ENCODE measurements at places on chromosomes 11 and 22.

- no peak for DNase-seq
Observed at GRCh38 chr11:494761-495536, 12.1 kb downstream of the RNH1 start.

GRCh38 chr11:65574109-65574810 is 1.6 kb upstream of the EHBP1L1 start:
- peak; percentile 87 for DNase-seq

DNA sequence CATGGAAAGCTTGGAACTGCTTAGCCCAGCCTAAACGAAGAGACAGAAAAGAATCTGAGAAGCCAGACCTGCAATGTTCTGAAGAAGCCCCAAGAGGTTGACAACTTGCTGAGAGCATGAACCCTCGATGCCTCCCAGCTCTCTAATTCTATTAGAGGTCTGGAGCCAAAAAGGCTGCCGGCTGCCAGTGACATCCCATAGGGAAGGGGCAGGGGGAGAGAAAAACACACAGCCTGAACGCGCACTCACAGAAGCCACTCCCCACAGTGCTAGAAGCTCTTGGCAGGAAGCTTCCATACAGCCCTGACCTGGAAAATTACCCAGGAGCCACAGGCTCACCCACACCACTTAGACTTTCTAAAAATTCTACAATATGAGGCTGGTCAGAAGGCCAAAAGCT is 18.3 kb downstream of the POLDIP3 start:
- DNase-seq, result no peak

DNA sequence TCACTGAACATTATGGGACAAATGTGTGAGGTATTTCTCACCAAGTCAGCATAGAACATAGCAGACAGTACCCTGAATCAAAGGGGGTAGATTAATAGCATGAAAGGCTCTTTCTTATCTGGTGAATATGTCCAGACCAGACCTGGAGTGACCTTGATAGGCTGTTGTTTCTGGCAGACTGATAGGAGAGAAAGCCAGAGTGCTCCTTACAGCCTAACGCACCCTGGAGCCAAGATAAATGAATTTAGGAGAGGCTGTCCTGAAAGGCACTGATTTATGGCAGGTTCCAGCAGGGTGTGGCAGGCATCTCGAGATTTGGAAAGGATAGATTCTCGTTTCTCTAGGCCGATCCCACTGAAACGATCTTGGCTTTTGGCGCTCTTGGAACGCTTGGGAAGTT is 204.6 kb downstream of the DBX1 start:
- DNase-seq, result no peak

- no peak for DNase-seq
Observed at GRCh38 chr22:29073618-29074275, 912 bp downstream of the KREMEN1 start.

DNA sequence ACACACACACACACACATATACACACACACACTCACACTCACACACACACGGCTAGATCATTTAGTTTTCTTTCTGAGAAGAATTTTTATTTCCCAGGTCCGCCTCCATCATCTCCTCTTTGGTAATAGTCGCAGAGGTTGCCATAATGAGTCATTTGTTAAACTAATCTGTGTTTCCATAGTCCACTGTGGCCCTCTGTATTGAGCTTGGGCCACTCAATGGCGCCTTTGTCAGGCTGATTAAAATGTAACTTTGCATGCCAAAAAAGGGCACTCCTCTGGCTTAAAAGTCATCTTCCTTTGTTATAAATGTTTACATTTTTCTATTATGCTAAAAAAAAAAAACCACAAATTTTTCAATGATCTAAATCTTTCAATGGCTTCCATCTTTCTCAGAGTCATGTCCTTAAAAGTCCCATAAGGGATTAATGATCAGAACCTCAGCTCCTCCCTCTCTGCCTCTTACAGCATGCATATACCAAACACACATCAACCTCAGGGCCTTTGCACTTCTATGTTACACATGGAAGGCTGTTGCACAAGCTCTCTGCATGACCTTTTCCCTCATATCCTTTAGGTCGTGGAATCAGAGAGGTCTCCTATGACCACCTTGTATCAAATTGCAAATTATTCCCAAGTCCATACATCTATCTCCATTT is 35.3 kb downstream of the EHF start:
- DNase-seq, result no peak

GRCh38 chr11:132714859-132715440 is 817.4 kb downstream of the OPCML start:
- no peak for DNase-seq

GRCh38 chr11:61004180-61004611 is 32.7 kb downstream of the CD6 start:
- no peak for DNase-seq

DNA sequence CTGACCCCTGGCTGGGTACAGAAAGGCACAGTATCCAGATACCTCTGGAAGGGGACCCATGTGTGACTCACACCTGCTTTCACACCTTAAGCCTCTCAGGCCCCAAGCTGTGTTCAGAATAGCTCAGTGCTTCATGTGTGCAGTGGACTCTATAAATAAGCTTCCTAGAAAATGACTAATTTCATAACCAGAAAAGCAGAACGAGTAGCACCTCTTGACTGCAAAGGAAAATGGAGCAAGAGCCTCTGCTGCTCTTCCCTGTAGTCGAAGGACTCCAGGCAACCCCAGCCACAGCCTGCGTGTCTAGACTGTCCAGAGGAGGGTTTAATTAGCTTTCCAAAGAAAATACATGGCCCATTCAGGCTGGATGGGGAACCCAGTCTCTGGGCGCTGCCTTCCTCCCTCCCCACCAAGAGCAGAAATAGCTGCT is 23.1 kb downstream of the PTPN5 start:
- DNase-seq, result no peak

GRCh38 chr11:125072961-125073590 is 10.0 kb downstream of the SLC37A2 start:
- DNase-seq, result no peak

DNA sequence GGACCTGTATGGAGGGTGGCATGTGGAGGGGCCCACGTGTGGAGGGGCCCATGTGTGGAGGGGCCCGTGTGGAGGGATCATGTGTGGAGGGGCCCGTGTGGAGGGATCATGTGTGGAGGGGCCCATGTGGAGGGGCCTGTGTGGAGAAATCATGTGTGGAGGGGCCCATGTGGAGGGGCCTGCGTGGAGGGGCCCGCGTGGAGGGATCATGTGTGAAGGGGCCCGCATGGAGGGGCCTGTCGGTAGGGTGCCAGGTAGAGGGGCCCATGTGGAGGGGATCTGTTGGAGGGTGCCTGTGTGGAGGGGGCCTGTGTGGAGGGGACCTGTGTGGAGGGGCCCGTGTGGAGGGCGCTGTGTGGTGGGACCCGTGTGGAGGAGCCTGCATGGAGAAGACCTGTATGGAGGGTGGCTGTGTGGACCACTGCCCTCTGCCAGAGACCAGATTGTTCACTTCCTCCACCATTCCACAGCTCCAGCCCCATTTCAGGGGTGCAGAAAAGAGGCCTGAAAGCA is 47.0 kb downstream of the IGLL5 start:
- no peak for DNase-seq

DNA sequence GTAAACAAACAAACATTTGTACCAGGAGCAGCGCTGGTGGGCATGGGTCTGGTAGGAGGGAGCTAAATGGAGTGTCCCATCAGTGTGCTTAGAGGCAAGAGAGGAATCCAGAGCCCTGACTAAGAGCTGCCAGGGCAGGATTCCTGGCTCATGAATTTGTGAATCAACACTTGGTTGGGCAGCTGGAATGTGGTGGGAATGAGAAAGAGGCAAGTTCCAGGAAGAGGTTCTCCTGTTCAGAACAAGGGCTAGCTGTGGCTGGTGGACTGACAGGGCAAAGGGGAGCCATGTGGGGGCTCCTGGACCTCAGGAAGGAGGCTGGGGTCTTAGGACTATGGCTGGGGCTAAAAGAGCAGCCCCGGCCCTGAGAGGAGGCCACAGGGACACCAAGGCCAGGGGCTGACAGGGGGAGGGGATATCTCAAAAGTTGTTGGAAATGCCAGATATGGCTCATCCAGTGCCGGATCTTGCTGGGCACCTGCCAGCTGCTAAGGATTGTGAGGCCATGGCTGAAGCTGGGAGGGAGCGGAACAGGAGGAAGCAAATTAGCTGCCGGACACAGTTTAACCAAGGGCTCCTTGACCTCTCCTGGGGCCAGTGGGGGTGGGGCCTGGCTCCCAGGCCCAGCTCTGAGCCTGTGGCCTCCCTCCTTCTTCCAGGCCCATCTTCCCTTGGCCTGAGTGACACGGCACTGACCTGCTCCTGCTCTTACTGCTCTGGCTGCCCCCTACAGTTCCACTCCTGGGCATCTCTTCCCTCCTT is 14.6 kb upstream of the P2RY6 start:
- DNase-seq, result peak; percentile 9

DNA sequence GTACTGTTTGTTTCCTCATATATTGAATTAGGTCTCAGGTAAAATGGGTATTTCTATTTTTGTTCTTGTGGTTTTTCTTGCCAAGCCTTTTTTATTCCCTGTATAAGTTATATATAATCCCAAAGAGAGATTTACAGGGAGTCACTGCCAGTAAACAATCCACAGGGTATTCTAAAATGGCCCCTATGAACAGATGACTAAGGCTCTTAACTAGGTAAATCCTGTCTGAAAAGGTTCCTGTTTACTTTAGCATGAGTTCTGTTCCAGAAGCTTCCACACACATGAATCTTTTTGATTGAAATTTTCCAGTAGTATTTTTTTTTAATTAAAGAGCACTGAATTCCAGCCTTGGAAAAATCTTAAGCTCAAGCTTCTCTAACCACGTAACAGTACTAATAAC is 552.8 kb upstream of the CCDC179 start:
- no peak for DNase-seq

- no peak for DNase-seq
Observed at GRCh38 chr11:10567446-10567845, 1.0 kb downstream of the LYVE1 start.

GRCh38 chr22:43159484-43160178 is 8.3 kb downstream of the TSPO start:
- no peak for DNase-seq

GRCh38 chr11:70551351-70552166 is 153.2 kb downstream of the CTTN start:
- DNase-seq, result no peak

DNA sequence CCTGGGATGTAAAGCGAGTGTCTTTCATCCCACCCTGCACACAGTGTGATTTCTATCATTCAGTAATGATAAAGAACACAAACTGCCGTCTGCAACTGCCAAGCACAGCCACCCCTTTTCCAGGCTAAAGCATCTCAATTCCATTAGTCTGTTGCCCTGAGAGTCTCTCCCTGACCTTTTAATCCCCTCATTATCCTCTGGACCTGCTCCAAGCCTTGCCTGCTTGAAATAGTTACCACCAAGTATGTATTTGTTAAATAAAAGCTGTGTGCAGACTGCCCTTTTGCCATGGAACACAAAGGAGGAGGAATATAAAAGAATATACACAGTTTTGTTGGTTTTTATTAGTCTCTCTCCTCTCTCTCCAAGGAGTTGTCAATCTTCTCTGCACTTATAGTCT is 13.0 kb downstream of the GRAP2 start:
- DNase-seq, result no peak

DNA sequence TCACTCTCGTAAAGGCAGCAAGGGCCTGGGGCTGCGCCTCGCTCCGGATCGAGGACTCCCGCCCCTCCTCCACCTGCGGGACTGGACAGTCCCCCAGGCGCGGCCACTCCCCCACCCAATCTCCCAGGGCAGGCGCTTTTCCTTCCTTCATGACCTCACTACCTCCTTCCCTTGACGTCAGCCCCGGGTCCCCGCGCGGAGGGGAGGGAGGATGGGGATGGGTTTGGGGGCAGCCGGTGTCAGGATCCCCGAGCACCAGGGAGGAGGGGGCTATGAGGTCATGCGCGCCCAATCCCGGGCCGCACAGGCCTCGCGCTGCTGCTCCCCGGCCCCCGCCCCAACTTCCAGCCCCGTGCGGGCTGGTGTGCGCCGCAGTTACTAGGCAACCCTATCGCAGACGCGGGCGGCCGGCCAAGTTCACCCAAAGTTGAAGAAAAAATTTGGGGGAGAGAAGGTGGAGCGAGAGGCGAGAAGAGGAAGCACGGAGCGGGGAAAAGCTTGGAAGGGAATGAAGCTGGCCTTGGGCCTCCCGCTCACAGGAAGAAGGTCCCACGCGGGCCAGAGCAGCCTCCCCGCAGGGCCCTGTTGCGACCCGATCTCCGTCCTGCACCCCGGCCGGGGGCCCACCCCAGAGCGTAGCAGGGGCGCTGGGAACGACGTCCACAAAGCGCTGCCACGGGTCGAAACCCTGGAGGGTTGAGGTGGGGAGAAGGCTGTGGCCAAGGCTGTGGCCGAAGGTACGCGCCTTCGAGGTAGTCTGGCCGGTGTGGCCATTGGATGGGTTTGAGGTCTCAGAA is 8.3 kb downstream of the WT1 start:
- DNase-seq, result no peak

DNA sequence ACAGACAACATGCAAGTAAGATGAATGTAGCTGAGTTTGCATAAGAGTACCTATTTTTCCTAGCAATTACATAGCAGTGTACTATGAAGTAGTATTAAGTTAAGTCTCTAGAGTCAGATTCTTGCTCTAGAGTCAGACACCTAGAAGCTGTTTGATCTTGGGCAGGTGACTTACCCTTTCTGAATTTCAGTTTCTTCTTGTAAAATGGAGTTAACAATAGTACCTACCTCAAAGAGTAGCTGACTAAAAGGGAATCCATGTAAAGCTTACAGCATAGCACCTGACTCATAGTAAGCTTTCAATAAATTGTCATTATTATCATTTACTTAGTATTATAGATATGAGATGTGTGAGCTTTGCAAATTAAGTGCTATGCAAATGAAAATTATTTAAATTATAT is 47.8 kb upstream of the PTPRJ start:
- DNase-seq, result no peak

GRCh38 chr11:91156041-91156440 is 933.2 kb upstream of the CHORDC1 start:
- DNase-seq, result no peak

GRCh38 chr11:111230122-111230465 is 15.4 kb upstream of the POU2AF2 start:
- no peak for DNase-seq

- DNase-seq, result no peak
Observed at GRCh38 chr11:130338667-130339066, 23.9 kb upstream of the ZBTB44 start.

GRCh38 chr22:27799015-27799826 is 2.3 kb downstream of the MN1 start:
- no peak for DNase-seq

DNA sequence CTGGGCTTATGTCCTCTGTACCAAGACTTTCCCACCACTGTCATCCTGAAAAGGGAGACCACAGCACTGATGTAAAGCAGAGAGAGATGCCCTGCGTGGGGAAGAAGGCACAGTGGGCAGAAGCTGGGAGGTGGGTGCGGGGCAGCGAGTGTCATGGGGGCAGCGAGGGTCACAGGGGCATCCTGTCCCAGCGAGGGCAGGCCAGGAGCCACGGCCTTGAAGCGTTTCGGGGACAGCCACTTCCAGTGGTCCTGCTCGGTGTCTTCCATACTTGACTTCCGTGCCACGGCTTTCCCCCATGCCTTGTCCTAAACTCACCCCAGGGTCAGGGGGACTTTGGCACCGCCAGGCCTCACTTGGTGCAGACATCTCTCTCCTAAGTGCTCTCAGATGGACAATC is 1121.3 kb downstream of the TBC1D22A start:
- no peak for DNase-seq

GRCh38 chr11:95682552-95682951 is 107.0 kb downstream of the FAM76B start:
- DNase-seq, result no peak

GRCh38 chr11:3124821-3125220 is 40.3 kb downstream of the OSBPL5 start:
- no peak for DNase-seq

- no peak for DNase-seq
Observed at GRCh38 chr11:27973851-27974536, 134.0 kb downstream of the KIF18A start.
